Head of caudate nucleus (tissue), 42 donors: ENCODE measurements at places on chromosomes 4 and X.

- DNase-seq = no peak
Measured at GRCh38 chr4:3445829-3446545, 4.2 kb downstream of the HGFAC start.

DNA sequence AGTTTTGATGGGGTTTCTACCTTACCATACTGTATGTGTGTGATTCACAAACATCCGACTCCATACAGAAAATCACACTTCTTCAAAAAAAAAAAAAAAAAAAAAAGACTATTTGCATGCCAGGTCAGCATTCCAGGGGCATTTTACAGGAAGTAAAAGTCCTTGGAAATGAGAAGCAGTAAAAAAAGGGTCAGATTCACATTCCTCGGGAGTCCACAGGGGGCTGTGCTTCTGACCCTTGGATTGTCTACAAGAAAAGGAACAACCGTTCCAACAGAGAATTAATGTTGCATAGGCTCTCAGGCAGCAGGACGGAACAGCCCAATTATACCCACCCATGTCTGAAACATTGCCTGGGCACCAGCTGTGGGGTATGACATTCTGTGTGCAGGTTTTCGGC lies 290.3 kb downstream of the LDB2 start:
- DNase-seq = no peak

DNA sequence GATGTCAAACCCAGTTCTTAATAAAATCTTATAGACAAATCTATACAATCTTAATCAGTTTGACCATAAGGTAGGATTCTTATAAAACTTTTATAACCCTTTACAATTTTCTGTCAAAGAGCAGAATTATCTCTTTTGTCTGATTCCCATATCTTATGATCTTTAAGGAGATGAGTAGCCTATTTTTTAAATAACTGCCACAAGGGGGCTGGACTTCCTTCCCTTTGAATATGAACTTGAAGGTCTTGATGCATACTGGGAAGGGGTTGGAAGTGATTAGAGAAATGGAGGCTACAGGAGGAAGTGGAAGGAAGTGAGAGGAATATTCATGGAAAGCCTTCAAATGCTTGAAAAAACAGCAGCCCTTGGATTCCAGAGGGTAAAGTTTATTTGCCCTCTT lies 111.1 kb downstream of the APOOL start:
- no peak for DNase-seq

- no peak for DNase-seq
Measured at GRCh38 chr4:165191348-165191656, 16.1 kb upstream of the KLHL2 start.

DNA sequence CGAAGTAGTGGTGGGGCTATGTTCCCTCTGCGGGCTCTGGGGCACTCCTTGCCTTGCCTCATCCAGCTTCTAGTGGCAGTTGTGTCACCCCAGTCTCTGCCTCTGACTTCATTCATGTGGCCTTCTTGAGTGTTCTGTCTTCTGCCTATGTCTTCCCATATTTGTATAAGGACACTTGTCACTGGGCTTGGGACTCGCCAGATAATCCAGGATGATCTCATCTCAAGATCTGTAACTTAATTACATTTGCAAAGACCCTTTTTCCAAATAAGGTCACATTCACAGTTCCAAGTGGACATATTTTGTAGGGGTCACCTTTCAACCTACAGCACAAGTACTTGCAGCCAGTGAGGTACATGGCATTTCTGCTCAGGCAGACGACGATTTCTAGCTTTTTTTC lies 30.3 kb upstream of the CLDN24 start:
- DNase-seq = no peak

DNA sequence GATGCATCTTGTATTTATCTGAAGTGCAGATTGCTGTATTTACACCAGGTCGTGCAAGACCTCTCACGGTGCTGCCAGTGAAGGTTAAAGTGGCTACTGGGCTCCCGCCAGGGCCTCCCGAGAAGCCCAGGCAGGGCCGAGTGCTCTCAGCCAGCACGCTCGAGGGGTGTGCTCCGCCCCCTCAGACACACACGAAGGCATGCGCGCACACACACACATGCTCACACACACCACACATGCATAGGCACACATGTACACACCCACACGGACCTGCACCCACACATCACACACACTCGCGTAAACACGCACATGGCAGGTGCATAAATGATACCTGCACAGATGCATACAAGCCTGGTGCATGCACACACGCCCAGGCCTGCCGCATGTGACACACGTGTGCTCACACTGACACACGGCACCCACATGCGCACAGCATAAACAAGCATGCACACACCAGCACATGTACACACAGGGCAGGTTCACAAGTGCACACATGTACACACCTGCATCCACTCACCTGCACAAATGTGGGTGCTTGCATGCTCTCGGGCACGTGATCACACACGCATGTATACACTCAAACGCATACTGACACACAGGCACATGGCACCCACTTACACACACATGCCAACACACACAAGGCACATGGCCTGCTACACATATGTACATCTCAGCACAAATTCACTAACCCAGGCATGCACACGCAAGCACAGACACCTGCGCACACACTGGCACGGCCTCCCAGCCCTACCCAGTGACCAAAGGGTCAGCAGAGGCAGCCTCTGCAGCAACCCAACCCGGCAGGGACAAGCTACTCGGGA lies 71.6 kb downstream of the FAM53A start:
- DNase-seq = no peak

- DNase-seq = no peak
Measured at GRCh38 chr4:8362483-8362882, 78.0 kb downstream of the ACOX3 start.

GRCh38 chr4:8698341-8699062 lies 105.9 kb downstream of the CPZ start:
- no peak for DNase-seq

DNA sequence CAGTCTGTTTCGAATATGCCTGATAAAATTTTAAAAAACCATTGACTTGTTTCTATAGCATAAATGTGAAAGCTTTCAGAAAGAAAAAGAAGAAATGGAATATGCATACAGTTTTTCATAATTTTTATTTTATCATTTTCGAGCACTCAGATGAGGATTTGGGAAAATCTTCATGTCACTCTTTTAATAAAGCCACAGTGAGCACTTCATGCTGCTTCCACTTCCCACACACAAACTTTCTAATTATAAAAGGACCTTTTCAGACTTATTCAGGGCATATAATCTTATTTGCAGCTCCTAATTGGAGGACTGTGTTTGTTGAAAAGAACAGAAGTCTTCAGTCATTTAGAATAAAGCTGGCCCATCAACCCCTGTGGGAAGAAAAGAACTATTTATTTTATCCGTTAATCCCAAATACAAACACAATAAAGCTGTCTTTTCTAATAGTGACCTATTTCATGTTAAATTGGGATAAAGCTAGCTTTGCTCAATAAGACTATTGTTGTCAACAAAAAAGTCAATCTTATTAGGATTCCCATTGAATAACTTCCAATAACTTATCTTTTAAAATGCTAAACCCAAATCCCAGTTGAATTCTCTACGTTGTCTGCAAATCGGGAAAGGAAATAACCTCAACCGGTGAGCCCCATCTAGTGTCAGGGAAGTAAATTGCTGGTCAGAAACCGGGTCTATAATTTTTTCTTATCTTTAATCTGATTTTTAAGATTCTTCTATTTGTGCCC lies 211.5 kb downstream of the PDGFRA start:
- DNase-seq = peak; percentile 37

- no peak for DNase-seq
Measured at GRCh38 chr4:163484906-163485305, 9.6 kb upstream of the TMA16 start.

- DNase-seq = no peak
Measured at GRCh38 chr4:115315182-115315581, 201.8 kb upstream of the NDST4 start.

- no peak for DNase-seq
Measured at GRCh38 chr4:69838977-69839376, 21.0 kb downstream of the SULT1E1 start.

DNA sequence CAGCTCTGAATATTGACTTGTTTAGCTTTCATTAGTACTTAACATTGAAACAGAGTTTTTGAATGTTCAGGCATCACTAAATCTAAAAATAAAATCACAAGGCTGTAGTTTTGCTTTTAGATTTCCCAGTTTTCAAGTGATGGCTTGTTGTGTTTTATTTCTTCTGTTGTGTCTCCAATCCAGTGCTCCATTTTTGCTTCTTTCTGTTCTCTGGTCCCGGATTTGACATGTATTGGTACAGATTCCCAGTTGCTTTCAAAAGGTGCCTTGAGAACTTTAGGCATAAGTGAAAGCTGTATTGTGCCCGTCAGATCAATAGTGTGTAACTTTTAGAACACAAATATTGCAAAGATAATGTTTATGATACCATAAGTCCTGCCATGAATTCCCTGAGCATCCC lies 53.2 kb downstream of the ARHGAP10 start:
- no peak for DNase-seq

DNA sequence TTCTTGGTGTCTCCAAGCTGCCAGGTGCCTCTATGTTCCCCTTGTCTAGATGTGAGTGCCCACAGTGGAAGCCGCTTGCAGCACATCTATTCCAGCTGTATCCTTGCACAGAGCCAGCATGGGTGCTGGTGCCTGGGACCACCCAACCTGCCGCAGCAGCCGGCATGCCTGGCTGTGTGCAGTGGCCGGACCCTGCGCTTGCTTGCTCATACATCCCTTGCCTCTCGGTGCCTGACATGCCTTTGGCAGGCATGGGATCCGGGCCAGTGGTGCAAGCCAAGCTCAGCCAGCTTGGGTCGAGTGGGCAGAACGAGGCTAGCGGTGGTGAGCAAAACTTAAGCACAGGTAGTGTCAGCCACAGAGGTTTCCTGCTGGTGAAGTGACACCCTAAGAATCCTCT lies 355.1 kb downstream of the TLL1 start:
- DNase-seq = no peak

DNA sequence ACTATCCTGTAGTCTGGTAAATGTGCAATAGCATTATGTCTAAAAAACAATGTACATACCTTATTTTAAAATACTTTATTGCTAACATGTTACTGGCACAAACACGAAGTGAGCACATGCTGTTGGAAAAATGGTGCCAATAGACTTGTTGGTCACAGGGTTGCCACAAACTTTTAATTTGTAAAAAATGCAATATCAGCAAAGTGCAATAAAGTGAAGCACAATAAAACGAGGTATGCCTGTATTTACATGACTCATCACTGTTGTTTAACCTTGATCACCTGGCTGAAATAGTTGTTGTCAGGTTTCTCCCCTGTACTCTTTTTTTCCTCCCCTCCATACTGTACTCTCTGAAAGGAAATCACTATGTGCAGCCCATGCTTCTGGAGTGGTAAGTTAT lies 56.5 kb downstream of the KLF8 start:
- DNase-seq = no peak

GRCh38 chr4:166862032-166862431 lies 372.3 kb downstream of the SPOCK3 start:
- DNase-seq = no peak

DNA sequence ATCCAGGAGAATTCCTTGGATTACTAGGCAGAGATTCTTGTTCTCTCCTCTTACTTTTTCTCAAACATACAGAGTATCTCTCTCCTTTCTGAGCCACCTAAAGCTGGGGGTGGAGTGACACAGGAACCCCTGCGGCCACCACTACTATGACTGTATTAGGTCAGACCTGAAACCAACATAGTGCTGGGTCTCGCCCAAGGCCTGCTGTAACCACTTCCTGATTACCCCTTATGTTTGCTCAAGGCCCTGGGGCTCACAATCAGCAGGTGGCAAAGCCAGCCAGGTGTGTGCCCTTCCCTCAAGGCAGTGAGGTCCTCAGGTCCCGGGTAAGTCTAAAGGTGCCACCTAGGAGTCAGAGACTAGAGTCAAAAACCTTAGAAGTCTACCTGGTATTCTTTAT lies 166.4 kb downstream of the PARM1 start:
- DNase-seq = no peak

- no peak for DNase-seq
Measured at GRCh38 chrX:7704205-7704604, 138.8 kb upstream of the VCX start.

GRCh38 chr4:156255230-156256007 lies 301.8 kb upstream of the CTSO start:
- no peak for DNase-seq

GRCh38 chr4:1864076-1865008 lies 6.9 kb upstream of the NSD2 start:
- no peak for DNase-seq

- no peak for DNase-seq
Measured at GRCh38 chrX:18677161-18677869, 5.4 kb upstream of the RS1 start.

DNA sequence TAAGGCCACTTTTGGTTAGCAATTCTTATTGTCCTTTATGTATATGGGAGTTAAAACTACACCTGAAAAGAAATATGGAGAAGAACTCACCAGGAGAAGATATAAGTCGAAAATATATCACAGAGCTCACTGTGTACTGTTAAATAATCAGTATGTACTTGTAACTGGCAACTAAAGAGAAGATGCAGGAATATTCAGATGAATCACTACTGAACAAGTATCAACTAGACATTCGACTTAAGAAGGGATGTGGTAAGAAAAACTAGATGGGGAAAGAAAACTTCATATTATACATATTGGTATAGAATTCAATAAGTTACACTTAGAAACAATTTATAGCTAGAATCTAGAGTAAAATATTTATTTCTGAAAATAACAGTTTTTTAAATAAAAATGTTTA lies 230.0 kb downstream of the CAMK2D start:
- DNase-seq = no peak

DNA sequence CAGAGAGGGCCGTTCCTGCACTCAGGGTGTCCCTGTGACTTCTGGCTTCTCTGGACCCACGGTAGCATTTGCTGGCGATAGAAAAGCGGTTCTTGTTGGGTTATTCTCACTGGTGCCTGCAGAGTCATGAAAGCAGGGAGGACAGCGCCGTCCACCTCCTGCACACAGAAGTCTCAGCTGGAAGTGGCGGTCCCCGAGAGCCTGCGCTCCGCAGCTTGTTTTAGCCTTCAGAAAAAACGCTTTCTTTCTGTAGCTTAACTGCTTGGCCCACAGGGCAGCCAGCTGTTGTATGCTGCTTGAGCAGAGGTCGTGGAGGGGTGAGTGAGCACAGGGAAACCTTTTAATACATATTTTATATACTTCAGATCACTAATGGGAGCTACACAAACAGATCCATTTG lies 400.7 kb upstream of the FAT1 start:
- no peak for DNase-seq
